ENCODE measurements at places on chromosomes 16 and 17.

- peaks cover 27% of the 10 kb centered on the region for H3K27me3 ChIP-seq
- peaks cover 2% of the 10 kb centered on the region for H3K4me1 ChIP-seq
- DNase-seq = no peak
- H3K27ac ChIP-seq = no peak overlapping the region
- no peaks in the 10 kb centered on the region for H3K36me3 ChIP-seq
- no peak overlapping the region for H3K4me3 ChIP-seq
Observed at GRCh38 chr16:1014771-1015495, 33.4 kb downstream of the SOX8 start.

DNA sequence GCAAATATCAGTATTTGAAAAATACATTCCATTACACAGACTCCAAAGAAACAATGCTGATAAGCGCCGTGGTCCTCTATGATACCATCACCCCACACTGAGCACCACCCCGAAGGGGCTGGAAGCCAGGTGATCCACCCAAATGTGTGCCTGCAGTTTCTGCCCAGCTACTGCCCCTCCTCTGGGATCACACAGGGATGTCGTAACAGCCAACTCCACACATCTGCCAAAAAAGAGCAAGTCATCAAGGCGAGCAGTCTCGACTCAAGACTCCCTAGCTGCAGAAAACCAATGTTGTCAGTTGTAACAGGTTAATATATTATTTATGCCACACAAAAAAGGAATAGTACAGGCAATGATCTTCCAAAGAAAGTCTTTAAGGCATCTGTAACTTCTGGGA is 21.0 kb downstream of the CYB5D2 start:
- no peaks in the 10 kb centered on the region for H3K27me3 ChIP-seq
- H3K27ac ChIP-seq = no peak overlapping the region
- H3K4me3 ChIP-seq = no peak overlapping the region
- no peak for DNase-seq

GRCh38 chr17:67253384-67253783 is 8.4 kb upstream of the HELZ start:
- H3K36me3 ChIP-seq = no peaks in the 10 kb centered on the region
- H3K27ac ChIP-seq = no peak overlapping the region
- peaks cover 2% of the 10 kb centered on the region for H3K4me1 ChIP-seq
- H3K27me3 ChIP-seq = no peaks in the 10 kb centered on the region
- no peak overlapping the region for H3K4me3 ChIP-seq

GRCh38 chr17:33981711-33982601 is 273.1 kb upstream of the CCL2 start:
- DNase-seq = no peak
- H3K4me3 ChIP-seq = no peak overlapping the region
- H3K4me1 ChIP-seq = peaks cover 2% of the 10 kb centered on the region
- H3K27ac ChIP-seq = no peak overlapping the region
- no peaks in the 10 kb centered on the region for H3K36me3 ChIP-seq

Data from progenitor cell of endocrine pancreas (in vitro differentiated cells).